Stimulated activated CD8-positive, alpha-beta memory T cell treated with anti-CD3 and anti-CD28 coated beads, Interleukin-15, amount 100 ng/mL, for 4 hours (primary cell): ENCODE measurements at places on chromosomes 7 and 10.

GRCh38 chr10:74238031-74238431, 87.0 kb downstream of the ADK start:
- DNase-seq = no peak

GRCh38 chr7:130721486-130722277, 12.3 kb downstream of the KLF14 start:
- DNase-seq = no peak

DNA sequence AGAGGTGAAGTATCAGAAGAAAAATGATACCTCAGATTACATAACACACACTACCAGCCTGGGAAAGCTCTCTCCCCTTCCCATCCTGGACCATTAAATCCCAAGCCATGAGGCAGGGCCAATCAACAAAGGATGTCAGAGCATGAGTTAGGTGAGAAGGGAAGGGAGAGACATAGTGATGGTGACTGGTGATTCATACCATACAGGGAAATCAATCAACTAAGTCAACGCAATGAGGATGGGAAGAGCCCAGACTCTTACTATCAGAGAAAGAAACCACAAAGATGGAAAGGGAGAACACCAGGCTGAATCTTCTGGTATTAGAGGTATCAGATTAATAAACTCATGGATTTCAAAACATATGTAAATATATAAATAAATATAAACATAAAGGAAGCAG, 185.4 kb downstream of the KMT2E start:
- no peak for DNase-seq

- DNase-seq = no peak
These were observed 37.1 kb downstream of the SVOPL start for GRCh38 chr7:138663725-138664710.

GRCh38 chr7:68121655-68122054, 1125.0 kb downstream of the TYW1 start:
- DNase-seq = no peak

GRCh38 chr10:14306190-14306589, 24.5 kb downstream of the FRMD4A start:
- DNase-seq = no peak

GRCh38 chr7:117117172-117117571, 163.9 kb downstream of the ST7 start:
- DNase-seq = no peak

DNA sequence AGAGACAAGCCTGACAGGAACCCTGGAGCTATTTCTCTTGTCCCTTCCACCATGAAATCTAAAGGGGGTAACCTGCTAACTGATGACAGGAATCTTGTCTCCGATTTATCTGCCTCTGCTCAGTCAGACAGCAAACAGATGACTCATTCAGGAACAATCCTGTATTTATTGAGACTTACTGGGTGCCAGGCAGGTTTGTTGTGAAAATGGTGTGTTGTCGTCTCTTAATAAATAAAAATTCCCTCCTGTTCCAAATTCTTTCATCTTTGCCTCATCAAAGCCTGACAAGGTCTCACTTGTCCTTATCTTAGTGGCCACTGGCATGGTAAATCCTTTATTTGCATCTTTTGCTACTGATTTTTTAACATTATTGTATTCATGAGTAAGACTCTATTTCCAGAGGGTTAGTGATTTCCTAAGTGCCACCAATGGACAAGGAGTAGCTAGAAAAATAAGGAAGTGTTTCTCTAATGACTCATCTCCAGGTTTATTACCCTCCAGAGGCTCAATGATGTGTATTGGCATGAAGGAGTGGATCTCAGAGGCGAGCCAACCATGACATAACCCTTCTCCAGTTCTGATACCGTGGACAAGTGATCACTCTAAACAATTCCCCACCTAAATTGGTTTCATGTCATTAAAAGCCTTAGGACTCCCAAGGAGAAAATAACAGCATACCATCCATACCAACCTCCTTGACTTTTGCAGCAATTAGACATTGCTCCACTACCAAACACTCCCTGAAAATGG, 724.0 kb downstream of the GRID1 start:
- no peak for DNase-seq

DNA sequence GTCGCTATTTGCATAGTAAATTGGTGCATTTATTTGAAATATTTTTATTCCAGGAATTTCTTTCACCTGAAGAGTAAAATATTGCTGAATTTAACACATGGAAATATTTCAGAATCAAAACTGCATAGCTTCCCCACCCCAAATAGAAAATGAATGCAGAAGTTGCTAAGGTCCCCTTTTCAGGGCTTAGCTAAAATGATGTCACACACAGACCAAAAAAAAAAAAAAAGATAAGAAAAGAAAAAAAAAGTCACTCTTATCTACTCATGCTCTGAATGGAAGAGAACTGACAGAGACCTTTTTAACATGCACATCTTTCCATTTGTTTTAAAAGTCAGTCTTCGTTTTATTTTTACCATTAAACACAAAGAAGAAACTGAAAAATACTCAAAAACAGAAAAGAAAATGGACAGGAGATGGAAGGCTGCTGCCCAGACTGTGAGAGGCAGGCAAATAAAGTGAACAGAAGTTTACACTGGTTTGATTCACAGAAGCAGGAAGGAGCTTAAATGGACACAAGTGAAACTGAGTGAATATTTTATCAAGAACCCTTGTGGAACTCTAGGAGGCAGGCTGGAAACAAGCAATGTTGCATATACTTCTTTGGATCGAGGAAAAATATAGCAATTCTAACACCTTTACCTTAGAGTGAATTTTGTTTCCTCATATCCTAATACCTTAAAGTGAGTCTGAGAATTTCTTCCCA, 32.0 kb downstream of the PSMC2 start:
- no peak for DNase-seq

- peak; percentile 4 for DNase-seq
These were observed 83.3 kb upstream of the MKLN1 start for GRCh38 chr7:131244259-131244852.

DNA sequence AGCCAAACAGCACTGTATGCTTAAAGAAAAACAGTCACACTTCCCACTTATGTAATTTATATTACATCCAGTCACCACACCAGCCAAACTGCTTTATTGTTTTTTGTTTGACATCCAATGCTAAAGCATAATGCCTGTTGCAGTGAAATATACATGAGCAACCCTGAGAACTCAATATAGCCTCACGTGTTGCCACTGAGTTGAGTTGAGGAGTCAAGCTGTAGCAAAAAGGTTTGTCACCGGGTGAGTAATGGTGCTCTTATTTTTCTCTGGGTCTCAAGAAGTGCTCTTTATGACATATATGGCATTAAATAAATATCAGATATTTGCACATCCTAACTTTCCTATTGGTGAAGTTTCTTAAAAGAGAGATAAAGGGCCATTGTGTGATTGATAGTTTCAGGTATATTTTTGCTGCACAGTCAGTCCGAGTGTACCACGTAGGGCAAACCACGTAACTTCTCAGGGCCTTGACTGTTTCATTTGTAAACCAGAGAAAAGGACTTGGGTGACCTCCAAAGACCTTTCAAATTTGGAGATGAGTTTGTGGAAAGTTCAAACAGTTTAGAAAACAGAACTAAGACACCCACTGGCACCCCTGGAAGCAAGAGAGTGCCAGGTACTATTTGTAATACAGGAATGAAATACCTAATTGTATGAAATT, 168.5 kb downstream of the CFTR start:
- DNase-seq = no peak

DNA sequence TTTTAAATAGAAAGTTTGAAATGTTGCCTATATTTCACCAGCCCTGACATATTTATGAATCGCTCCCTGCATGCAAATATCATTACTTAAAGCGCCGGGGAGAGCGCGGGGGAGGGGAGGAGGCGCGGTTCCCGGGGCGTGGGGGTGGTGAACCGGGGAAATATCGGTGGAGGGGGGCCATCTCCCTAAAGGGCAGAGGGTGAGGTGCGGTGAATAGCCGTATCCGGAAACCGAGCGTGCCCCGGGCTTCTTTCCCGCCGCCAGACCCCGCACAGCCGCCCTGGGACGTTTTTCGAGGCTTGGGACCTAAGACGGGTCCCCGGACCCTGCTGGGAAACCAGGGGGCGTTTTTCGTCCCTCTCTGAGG, 6.9 kb upstream of the ZNF503 start:
- DNase-seq = no peak

- DNase-seq = no peak
These were observed 267.1 kb downstream of the PRPF18 start for GRCh38 chr10:13853854-13854253.

- no peak for DNase-seq
These were observed 131.8 kb downstream of the DOCK1 start for GRCh38 chr10:127036987-127037386.
